GM03348 (cell line): ENCODE measurements at places on chromosomes 11 and 22.
A peak's percentile ranks its signal among the peaks of the same experiment; 100 is the strongest.

- no peak for DNase-seq
These were observed 14.0 kb downstream of the ADAMTS8 start for GRCh38 chr11:130414107-130415080.

DNA sequence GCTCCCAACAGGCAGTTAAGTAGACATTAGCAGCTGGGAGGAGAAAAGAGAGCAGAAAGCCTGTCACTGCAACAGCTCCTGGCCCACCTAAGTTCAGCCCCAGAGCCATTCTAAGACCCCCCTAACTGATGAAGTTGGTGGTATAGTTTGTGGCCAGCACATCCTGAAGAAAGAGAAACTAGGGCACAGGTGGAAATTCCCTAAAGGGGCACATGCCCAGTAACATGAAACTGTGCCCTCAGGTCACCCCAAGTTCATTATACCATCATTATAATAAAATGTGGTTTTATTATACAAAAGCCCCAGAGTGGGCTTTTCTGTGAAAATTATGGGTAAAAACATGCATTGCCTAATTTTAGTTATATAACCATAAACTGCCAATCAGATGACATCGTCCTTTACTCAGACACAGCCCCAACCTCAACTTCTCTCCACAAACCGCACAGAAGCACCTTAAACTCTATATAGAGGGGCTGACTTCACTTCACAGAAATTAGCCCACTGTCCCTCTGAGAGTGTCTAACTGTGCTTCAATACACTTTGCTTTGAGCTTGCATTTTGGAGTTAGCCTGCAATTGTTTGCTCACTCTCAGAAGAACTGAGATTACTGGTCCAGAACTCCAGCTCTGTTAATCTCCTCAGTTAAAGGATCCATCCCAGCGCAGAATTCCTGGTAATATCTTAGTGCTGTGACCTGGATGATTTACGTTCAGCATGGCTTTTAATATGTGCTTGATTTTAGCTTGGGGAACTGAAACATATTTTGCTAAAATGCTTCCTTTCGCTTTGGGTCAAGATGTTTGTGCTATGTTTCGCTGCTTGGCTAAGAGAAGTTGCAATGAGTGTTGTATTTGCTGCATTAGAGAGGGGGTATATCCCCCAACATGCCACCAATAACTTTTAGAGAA, 1.8 kb upstream of the APOL3 start:
- no peak for DNase-seq

GRCh38 chr11:9901943-9902342, 238.1 kb downstream of the SWAP70 start:
- DNase-seq = no peak

GRCh38 chr11:128915149-128915521, 24.0 kb downstream of the KCNJ5 start:
- DNase-seq = no peak

DNA sequence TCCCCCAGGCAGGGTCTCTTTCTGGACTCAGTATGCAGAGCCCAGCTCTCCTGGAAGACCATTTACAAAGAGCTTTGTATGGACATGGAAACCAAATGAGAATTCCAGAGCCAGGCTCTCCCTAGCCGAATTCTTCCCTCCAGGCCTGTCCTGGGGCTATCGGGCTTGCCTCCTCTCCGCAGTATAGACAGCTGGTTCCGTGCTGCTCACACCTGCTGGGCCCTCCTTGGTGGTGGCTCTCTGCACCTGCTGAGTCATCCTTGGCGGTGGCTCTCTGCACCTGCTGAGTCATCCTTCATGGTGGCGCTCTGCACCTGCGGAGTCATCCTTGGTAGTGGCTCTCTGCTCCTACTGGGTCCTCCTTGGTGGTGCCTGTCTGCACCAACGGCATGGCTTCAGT, 743.5 kb downstream of the BRD1 start:
- no peak for DNase-seq

DNA sequence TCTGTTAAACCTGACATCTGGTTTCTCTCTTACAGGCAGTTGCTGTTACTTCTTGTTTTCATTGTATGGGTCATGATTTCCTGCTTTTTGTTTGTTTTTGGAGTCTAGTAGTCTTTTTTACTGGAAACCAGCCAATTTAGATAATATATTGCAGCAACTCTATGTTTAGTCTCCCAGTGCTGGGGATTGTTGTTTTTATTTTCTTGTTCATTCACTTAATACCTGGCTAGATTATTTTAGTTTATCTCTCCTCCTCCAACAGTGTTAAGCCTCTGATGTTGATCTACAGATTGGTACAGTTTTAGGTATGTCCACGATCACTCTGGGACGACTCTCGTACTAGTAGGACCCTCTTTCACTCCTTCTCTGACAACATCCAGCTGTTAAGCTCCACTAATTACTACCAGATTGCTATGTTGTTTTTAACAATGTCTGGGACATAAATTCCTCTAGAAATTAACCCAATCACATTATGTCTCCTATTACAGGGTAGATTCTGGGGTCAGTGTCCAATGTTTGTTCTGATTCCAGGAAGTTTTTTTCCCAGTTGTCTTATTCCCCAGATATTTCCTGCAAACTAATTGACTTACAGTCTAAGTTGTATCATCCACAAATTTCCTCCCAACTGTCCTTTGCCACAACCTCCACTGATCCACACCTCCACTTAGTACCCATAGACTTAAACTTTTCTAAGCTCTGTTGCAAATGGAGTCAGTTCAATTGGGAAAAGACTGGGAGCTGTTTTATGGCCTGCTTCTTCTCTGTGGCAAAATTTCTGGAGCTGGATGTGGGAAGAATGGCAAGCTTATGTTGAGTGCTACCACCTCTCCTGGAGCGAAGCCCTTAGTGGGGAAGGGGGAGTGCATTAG, 1280.6 kb upstream of the CNTN5 start:
- DNase-seq = no peak

DNA sequence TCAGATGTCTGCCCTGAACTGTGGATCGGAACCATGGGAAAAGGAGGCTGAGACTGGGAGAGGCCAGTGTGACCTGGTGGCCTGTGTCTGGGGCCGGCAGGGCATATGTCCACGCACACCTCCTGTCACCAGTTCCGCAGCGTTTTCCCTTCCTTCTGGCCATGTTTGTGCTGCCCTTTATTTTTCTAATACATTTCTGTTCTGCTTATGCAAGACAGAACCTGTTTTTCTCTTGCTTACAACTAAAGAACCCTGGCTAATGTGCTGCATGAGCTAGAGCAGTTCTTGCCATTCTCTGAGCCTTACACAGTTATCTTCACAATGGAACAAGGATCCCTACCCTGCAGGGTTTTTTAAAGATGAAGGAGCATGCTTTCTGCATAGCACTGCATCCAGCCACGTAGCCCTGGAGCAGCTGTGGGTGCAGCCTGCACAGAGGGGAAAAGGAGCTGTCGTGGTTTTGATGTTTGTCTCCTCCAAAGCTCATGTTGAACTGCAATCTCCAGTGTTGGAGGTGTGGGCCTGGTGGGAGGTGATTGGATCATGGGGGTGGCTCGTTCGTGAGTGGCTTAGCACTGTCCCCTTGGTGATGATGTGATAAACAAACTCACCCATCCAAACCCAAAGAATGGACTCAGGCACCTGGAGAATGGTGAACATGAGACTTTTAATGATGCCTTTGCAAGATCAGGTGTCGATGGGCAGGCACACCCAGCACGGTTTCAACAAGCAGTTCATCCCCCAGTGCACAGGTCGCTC, 84.8 kb upstream of the SHANK2 start:
- no peak for DNase-seq

DNA sequence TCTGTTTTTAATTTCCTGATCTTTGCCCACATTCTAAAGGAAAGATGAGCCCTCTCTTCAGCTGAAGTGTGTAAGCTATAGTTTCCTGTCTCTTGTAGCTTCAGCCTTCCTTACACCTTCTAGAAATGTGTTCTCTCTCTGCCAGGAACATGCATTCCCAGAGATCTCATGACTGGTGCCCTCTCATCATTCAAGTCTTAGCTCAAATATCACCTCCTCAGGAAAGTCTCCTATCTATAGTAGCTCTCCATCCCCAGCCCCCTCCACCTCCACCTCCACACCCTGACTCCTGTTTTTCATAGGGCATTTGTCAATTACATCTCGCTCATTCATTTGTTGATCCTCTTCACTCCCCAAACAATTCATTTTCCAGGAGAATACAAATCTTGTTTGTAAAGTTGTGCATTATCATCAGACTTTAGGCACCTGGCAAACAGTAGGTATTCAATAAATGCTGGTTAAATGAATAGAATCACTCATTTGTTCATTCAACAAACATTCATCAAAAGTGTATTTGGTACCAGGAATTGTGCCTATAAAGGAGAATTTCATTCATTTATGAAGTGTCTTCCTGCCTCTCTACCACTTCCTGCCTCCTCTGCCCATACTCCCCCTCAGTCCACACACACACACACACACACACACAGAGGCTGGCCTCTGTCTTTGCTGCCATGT, 160.3 kb downstream of the BBOX1 start:
- DNase-seq = no peak

DNA sequence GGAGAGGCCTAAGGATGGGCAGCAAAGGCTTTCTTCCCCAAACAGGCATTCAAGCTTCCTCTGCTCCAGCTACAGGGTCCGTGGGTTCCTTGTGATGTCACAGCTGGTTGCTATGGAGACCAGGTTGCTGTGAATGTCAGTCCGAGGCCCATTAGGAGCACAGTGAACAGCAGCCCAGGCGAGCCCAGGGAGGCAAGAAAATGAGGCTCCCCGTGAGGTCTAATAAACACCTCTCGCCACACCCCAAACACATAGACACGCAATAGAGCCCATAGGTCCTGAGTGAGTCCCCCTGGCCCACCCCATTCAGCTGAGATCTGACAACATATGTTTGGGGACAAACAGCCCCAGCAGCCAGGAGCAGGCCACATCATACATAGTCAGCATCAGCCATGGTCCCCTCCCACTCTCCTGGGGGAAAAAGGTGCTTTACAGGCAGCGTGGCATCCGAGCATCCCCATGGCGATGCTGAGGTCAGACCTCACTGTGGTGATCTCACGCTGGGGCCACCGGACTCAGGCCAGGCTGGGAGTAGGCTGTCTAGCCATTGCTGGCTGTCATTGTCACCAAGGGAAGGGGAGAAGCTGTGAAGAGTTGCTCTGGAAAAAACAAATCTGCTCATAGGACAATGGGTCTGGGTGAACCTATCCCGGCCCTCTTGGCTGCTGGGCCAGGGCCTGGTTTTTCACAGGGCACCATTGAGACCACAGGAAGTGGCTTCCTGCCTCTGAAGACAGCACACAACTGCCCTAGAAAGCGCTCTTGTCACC, 23.1 kb upstream of the TP53I11 start:
- DNase-seq = no peak

DNA sequence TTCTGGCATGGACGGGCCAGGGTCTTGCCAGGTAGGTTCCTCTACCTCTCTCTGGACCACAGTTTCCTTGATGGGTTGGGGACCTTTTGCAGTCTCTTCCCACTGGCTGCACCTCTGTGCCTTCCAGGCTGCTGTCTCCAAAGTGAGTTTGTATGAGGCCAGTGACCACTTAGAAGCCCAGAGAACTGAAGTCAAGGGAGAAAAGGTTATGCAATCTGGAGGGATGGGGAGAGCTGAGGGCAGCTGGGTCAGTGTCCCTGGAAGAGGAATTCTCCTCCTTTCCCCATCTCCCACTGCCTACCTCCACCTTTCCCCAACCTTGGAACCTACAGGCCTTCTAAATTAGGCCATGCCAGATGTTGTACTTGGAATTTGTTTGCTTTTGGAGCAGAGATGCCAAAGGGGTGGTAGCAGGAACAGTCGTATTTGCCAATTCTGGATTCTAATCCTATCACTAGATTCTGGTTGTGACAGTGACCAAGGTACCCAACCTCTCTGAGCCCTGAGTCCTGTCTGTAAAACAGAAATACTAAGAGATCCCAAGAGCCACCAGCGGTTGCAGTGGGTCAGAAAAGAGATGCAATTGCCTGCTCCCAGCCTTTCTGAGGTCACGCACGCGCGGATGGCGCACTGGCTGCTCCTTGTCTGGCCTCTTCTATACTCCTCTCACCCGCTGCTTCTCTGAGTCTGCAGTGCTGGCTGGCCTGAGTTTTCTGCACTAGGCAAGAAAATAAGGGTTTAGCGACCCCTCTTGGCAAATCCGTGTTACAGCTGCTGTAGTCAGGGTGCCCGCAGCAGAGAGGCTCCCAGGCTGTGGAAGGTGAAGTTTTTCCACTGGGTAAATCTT, 10.7 kb upstream of the ACCSL start:
- peak; percentile 89 for DNase-seq

DNA sequence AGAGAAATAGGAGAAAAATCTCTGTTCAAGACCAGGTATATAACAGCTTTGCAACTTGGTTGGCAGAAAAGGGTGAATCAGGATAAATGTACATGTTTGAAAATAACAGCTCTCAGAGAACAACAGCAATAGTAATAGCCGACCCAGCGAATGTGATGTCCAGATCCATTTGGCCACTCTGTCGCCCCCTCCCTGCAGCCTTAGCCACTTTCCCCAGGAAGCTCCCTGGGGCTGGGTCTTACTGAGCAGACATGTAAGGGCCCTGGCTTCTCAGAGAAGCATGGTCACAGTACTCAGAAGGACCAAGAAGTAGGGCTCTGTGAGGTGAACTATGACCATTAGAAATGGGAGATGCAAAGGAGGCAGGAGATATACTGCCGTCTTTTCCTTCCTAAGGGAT, 154.1 kb upstream of the SNX19 start:
- no peak for DNase-seq

GRCh38 chr11:118117790-118118601, 31.2 kb upstream of the SMIM35 start:
- DNase-seq = no peak

DNA sequence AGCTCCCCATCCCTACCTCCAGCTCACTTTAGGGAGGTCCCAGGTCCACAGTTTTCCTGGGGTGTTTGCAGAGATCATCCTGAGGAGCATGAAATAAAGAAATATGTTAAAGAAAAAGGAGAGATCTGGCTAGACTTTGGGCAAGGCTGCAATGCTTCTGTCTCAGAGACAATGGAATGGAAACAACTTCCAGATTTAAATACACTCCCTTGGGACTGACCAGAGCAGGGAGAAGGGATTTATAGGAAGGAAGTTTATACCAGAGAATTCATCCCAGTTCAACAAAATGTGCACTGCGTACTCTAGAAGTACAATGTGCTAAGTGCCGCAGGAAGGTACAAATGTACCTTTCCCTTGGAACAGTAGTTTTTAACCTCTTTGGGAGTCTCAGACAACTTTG, 40.4 kb downstream of the ETS1 start:
- no peak for DNase-seq

DNA sequence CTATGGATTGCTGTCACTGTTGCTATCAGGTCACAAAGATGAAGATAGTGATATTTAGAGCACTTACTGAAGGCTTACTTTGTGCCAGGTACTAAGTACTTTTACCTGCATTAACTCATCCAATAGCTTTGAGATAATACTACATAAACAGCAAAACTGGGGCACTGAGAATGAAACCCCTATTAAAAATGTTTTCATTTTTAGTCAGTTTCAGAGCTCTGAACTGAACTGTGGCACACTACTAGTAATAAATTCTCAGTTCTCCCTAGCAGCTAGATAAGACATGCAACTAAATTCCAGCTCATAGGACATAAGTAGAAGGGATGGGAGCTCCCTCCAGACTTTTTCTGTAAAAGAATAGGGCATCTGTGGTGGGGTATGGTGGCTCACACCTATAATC, 24.0 kb downstream of the ARFGAP3 start:
- DNase-seq = no peak

GRCh38 chr11:115944596-115944995, 440.4 kb upstream of the CADM1 start:
- no peak for DNase-seq

GRCh38 chr11:81470446-81470845, 1263.2 kb downstream of the FAM181B start:
- no peak for DNase-seq

- DNase-seq = no peak
These were observed 1350.5 kb downstream of the TBC1D22A start for GRCh38 chr22:48112687-48113521.

GRCh38 chr11:83153764-83154163, 3.2 kb upstream of the PCF11 start:
- DNase-seq = no peak
